NCI-H82 (cell line): ENCODE measurements at places on chromosomes 2 and 18.

GRCh38 chr2:174135981-174136380 lies 112.4 kb downstream of the OLA1 start:
- DNase-seq = no peak

- no peak for DNase-seq
Observed at GRCh38 chr2:102622646-102623045, 3.3 kb downstream of the SLC9A2 start.

DNA sequence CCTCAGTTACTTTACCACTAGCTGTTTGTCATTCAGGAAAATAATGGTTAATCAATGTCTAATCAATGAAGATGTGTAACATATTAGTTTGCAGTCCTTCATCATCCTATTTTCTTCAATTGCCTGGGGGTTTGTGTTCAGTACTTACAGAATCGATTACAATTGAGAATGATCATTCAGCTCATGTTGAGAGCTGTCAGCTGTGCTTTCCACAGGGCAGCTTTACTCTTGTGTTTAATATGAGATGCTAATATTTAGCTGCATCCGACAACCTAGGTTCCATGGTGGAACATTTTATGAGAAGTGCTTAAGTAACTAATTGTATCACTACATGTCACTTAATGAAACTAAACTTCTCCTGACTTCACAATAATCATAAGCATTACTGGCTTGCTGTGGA lies 191.9 kb downstream of the GRB14 start:
- no peak for DNase-seq

- DNase-seq = no peak
Observed at GRCh38 chr2:207502577-207503198, 27.1 kb upstream of the CREB1 start.

DNA sequence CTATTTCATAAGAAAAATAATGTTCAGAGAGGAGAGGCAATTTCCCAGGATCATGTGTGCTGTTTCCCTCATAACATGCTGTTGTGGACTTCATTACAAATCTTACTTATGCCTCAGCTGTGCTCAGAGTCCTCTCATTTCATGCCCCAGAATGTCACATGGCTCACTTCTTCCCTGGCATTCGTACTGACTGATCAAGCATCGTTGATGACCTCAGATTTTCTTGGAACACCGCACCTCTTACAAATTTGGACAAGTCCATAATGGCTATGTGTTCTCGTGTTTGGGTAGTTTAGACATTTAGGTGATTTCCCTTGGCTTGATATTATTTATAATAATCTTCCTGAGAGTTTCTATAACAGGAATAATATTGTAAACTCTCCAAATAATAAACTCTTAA lies 32.9 kb downstream of the SERPINB7 start:
- DNase-seq = no peak
